ENCODE measurements at places on chromosomes 7 and 10.
A peak's percentile ranks its signal among the peaks of the same experiment; 100 is the strongest.

DNA sequence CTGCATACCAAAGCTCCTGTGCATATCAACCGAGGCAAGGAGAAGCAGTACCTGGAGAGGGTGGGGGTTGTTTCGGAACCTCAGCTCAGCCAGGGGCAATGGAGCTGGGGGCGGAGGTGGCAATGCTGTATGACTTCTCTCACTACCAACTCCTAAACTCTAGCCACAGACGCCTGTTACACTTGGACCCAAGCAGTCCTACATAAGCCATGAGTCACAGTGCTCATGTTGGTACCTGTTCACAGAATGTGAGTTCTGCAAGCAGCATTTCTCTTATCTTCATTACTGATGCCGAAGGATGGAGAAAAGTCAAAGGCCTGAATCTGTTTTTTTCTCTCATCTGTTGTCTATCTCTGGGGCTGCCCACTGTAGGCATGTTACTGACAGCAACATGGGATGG lies 3.2 kb upstream of the RAB18 start:
- DNase-seq = no peak

- no peak for DNase-seq
Measured at GRCh38 chr7:117941138-117941810, 68.0 kb upstream of the CTTNBP2 start.

- DNase-seq = peak; percentile 58
Measured at GRCh38 chr7:786472-787255, 45.6 kb upstream of the SUN1 start.

- no peak for DNase-seq
Measured at GRCh38 chr10:124911124-124912067, 30.5 kb upstream of the ZRANB1 start.

DNA sequence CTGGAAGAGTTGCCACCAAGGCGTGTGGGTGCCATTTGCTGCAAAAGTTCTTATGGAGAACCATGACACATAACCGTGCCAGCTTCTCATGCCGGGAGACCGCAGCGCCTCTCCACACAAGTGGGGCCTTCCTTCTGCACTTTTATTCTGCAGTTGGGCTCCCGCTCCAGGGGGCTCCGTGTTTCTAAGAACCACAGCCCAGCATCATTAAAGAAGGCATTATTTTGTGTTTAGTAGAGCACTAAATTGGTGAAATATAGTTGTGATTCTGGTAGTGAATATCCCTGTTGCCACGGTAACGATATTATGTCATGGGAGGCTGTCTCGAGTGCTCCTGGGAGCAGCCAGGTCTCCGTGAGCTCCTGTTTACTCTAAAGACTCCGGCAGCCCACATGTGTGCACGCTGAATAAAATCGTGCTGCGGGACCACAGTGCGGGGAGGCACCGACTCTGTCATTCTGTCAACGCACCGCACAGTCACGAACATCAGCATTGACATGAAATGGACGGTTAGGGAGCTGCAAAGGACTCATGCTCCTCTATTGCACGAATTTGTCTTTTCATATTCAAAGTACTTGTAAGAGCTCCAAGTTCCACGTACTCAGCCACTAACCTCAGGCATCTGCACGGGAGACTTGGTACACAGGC lies 68.8 kb upstream of the PITRM1 start:
- no peak for DNase-seq

DNA sequence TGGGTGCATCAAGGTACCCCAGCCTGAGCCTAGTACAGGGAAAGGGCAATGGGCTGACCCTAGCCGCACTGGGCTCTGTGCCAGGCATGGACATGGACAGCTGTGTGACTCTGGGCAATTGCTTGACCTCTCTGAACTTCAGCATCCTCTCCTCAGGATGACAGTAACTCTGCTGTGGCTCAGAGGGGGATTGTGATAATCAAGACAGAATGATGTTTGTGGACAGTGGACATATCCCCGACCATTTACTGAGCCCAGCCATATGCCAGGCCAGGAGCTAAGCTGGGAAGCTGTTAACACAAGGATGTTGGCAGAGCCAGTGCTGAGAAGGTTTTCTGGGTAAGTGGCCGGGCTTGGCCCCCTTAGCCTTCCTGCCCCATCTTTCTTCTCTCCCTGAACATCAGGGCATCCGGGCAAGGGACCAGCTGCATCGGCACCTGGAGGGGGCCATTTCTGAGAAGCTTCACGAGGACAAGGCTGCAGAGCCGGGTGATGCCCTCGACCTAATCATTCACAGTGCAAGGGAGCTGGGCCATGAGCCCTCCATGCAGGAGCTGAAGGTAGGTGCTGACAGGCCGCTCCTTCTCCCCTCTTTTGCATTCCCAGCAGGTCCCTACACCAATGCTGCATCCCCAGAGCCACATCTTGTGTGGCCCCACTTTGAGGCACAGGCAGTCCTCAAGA lies 3.5 kb downstream of the CYP26C1 start:
- DNase-seq = no peak

All from progenitor cell of endocrine pancreas (in vitro differentiated cells).